Right renal pelvis (tissue), 4 donors: ENCODE measurements at places on chromosomes 13 and 19. TPM values are rescaled to one million over a fixed set of nuclear protein-coding genes. Genes with fewer than 3 reads are reported as not detected.

Gene POSTN
- 271 TPM for polyA plus RNA-seq

Gene ZNF708
- 21.5 TPM for polyA plus RNA-seq

Gene ZNF433
- polyA plus RNA-seq, result 16.7 TPM

DNA sequence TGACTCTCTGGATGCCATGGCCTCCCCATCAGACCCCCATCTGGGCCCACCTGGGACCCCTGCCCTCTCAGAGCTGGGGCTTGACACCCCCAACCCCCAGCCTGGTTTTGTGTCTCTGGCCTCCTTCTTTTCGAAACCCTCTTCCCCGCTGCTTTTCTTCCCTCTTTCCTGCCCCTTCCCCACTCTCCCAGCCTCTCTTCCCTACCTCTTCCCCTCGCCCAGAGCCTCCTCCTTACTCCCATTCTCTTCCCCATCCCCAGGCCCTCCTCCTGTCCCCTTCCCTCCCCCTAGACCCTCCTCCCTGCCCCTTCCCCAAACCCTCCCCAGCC, 2.1 kb downstream of the TNFSF9 start:
- DNase-seq, result no peak

DNA sequence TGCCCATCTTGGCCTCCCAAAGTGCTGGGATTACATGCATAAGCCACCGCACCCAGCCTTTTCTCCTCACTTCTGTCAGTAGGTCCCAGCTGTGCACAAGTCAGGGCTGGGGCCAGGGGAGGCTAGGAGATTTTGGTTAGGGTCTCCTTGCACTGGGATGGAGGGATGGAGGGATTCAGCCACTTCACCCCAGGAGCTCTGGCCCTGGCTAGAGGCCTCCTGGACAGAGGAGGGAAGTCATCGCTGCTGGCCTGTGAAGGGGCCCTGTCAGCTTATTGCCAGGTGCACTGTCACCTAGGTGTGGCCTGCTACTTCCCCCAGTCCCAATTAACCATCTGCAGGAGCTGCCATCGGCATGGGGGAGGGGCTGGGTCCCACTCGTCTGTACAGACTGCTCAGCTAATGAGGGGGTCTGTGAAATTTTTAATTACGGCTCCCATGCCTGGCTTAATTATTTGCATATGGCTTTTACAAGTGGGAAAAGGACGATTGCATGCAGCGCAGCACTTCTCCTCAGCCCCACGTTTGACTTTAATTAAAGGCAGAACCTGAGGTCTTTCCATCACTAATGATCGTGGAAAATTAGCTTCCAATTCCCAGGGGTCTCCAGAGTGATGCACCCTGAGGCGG, 52.4 kb downstream of the CHST8 start:
- no peak for DNase-seq

- DNase-seq, result no peak
Observed at GRCh38 chr19:29819986-29820385, 8.2 kb downstream of the CCNE1 start.

GRCh38 chr19:39969266-39969665, 1.7 kb upstream of the PSMC4 start:
- DNase-seq, result no peak

Gene TGFBR3L
- polyA plus RNA-seq, result 0.82 TPM

- no peak for DNase-seq
Observed at GRCh38 chr13:109517517-109517916, 268.9 kb downstream of the IRS2 start.

DNA sequence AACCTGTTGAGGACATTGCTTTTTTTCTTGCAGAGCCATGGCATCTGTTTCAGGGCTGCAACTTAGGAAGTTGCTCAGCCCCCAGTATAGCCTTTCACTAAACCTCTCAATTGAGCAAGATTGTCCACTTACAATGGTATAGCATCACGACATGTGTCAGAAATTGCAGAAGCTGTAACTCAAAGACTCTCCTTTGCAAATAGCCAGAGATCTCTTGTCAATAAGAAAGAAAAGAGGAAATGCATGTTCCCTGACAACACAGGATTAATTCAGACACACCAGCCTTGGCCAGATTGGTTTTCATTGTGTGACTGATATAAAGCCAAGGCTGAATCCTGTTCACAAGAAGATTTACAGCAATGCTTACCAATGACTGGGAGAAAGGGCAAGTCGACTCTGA, 38.7 kb upstream of the CYSLTR2 start:
- DNase-seq, result no peak

DNA sequence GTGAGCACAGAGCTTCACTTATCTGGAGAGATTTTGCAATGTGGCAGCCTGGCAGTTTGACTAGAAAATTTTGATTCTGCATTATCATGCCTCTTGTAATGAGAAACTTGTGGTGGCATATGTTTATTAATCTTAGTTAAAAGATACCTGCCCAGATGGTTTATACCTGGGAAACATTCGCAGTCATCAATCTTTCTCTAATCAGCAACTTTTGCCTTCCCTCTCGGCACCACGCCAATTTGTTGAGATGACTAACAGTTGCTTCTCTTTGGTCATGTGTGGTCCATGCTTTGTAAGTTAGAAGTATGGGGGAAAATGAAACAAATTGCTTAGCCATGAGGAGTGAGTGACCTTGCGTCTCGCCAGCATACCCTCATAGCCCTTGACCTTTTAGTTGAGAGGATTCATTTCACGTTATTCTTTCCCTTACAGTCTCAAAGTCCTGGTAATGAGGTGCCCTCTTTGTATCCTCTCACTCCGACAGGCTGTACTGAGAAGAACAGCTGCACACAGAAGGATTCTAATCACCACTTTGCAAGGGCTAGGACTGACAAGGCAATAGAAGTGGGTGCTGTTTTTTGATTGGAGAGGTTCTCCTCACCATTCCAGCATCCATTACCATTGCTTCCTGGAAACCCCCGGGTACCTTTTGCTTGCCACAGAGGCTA, 201.4 kb downstream of the OXGR1 start:
- DNase-seq, result no peak

Gene ZNF723
- polyA plus RNA-seq, result not detected

GRCh38 chr13:79044415-79044814, 361.6 kb downstream of the RBM26 start:
- DNase-seq, result no peak

GRCh38 chr13:107803822-107804495, 411.4 kb downstream of the LIG4 start:
- DNase-seq, result no peak

DNA sequence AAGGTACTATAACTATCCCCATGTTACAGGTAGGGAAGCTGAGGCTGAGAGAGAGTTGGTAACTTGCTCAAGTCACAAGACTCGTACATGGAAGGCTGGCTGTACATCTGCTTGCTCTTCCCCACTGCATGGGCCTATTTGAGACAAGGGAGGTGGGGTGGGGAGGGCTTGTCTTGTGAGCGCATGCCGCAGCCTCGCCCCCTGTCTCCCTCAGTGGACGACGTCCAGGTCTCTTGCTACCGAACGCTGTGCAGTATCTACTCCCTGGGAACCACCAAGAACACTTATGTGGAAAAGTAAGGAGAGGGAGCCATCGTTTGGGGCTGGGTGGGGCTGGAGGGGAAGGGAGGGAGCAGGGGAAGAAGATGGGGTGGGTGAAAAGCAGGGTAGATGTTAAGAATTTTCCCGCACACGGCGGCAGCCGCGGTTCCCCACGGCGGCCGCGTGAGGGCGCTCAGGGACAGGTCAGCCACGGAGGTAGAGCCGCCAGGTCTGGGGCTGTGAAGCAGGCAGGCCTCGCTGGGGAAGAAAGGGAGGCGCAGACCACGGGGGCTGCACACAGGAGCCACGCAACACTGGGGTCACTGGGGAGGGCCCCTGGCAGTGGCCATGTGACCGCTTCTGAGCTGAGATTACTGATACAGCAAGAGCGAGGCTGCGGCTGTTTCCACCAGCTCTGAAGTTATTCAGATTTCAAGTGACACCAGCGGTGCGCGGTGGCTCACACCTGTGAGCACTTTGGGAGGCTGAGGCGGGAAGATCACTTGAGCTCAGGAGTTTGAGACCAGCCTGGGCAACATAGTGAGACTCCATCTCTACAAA, 81.5 kb downstream of the RYR1 start:
- DNase-seq, result peak; percentile 39

DNA sequence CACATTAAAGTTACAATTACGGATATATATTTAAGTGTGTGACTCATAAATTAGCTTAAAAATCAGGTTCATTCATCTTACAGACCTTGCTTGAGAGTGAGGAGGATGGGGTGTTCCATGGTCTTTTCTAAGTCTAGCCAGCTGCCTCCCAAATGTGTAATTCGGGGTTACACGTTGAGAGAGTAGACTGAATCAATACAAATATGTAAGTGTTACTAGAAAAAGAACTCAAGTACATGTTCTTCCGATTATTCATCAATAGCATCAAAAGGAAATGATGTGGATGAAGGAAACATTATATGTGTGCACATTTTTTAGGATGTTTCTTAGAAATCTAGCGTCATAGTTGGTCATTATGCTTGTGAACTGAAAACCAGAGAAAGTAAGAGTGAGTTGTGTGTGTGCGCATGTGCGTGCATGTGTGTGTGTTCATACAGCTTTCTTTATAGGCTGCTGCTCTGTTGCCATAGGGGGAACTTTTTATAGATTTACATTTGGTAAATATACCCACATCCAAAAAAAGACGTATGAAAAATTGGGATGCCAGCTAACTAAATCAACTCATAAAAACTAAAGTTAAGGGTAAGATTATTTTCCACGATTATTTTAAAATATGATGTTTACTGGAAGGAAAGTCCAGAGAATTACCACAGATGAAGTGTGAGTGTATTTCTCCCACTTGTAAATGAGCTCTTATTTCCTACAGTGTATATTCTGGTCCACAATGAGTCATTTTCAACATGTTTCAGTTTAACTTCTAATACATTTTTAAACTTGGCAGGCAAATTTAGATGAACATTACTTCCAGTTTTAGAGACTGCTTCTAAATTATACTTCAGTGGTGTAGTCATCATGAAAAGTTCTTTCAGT, 82.4 kb downstream of the PIBF1 start:
- no peak for DNase-seq

Gene SIGLEC7
- 0.32 TPM for polyA plus RNA-seq

DNA sequence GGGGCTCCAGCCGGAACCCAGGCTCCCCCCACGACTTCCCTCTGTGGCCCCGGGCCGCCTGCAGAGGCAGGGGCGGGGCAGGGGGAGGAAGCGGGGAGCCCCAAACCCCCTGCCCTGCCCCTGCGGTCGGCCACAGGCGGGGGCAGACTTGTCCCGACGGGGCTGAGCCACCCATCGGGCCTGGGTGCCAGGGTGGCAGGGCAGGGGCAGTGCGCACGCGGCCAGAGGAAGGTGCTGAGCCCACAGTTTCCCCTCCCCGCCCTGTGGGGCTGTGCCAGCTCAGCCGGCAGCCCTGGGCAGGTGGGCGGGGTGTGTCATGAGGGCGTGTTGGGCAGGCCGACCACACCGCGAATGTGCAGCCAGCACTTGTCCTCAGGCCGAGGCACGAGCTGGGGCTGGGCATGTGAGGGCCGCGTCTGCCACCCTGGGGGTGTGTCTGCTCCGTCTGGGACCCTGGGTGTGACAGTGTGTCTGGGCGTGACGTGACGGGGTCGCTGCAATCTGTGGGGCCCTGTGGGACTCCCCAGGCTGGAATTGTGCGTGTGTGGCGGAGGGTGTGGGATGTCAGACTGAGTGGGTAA, 17.7 kb downstream of the CCDC97 start:
- DNase-seq, result no peak

Gene TEX29
- 0.35 TPM for polyA plus RNA-seq

- DNase-seq, result no peak
Observed at GRCh38 chr19:48992581-48993174, 431 bp downstream of the GYS1 start.

DNA sequence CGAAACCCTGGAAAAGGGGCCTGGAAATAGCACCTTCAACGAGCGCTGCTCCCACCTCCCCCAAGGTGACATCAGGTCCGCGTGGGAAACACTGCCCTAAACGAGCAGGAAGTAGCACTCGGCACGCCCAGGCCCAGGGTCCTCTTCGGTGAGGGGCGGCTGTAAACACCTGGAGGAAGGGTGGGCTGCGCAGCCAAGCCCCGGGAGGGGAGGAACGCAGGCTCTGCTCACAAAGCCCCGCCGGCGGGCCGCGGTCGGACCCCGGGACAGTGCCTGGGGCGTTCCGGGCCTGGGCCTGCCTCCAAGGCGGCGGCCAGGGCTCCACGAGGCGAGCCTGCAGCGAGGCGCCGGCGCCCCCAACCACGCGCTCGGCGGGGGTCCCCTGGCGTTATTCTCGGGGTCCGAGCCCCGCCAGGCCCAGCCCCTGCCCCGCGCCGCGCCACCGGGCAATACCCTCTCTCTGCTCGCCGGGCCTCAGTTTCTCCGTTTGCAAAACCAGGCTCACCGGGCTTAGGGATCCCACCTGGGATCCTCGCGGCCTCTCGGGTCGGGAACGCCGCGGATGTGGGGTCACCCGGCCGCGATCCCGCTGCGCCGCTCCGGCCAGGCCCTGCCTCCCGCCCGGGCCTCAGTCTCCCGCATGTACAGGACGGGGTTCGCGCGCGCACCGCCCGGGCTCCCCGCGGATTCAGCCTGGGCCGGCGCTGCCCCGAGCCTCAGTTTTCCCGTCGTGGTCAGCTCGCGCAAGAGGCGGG, 630 bp downstream of the RNF126 start:
- DNase-seq, result no peak
